ENCODE measurements at places on chromosomes 11 and 22.

DNA sequence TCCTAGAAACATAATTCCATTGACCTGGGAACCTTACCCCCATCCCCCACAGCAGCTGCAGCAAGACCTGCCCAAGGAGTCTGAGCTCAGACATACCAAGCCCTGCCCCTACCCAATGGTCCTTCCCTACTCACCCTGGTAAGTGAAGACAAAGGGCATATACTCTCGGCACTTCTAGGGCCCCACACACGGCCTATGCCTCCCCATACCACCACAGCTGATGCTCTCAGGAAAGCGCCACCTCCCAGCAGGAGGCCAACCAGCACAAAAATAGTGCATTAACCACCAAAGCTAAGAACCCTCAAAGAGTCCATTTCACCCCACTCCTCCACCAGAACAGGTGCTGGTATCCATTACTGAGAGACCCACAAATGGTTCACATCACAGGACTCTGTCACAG lies 74.4 kb upstream of the GUCY1A2 start:
- no peak for DNase-seq

DNA sequence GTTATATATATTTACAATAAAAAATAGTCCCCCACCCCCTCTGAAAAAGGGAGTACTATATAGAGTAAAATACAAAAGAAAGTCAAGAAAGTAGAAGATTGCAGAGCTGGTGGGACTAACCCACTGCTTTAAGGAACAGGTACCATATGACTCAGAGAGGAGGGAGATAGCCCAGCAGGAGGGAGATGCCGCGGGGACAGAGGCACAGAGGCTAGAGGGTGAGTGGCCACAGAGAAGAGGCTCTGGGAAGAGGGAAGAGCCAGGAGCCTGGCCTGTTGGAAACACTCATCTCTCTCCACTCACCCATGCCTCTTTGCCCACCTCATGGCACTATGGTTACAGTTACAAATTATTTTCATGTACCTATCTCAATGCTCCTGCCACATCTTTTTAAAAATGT lies 53.6 kb upstream of the LYVE1 start:
- DNase-seq, result no peak

DNA sequence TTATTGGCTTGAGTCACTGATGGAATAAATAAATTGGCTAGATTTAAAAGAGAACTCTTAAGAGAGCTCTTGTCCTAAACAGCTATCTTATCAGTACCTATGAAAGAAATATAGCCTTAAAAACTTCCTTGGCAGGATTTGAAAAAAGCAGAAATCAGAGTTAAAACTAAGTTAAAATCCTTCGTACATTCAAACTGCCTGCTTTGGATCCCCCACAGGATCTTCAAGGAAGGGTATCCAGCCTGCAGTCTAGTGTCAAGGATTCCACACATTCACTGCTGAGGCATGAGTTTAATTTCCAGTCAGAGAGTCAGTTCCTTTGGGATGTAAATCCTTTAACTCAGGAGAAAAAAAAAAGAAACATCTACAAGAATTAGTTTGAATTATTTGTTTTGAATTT lies 242.9 kb upstream of the UBASH3B start:
- no peak for DNase-seq

- no peak for DNase-seq
Measured at GRCh38 chr11:66646828-66647227, 8.3 kb downstream of the RBM4 start.

- no peak for DNase-seq
Measured at GRCh38 chr11:60469723-60470122, 14.1 kb downstream of the MS4A1 start.

GRCh38 chr22:29787371-29787980 lies 20.3 kb downstream of the UQCR10 start:
- no peak for DNase-seq

GRCh38 chr11:123158033-123159003 lies 36.7 kb downstream of the CLMP start:
- DNase-seq, result no peak

- DNase-seq, result no peak
Measured at GRCh38 chr11:64044730-64045393, 9.1 kb downstream of the FLRT1 start.

DNA sequence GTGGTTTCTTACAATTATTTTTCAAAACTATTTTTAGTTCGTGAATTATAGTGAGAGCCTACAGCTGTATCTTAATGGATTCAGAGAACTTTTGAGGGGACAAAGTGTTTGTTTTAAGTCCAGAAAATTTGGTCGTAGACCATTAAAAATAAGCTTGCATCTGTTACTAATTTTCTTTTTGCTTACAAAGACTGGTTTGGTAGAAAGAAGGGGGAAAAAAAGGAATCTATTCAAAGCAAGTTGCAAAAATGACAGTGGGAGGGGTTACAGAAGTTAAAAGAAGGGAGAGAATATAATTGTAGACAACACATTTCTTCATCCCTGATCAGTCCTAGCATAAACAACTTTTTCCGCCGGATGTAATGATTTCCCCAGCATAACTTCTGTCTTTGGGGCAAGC lies 72.1 kb downstream of the AMOTL1 start:
- DNase-seq, result no peak

GRCh38 chr11:116710001-116710674 lies 62.6 kb downstream of the BUD13 start:
- no peak for DNase-seq

DNA sequence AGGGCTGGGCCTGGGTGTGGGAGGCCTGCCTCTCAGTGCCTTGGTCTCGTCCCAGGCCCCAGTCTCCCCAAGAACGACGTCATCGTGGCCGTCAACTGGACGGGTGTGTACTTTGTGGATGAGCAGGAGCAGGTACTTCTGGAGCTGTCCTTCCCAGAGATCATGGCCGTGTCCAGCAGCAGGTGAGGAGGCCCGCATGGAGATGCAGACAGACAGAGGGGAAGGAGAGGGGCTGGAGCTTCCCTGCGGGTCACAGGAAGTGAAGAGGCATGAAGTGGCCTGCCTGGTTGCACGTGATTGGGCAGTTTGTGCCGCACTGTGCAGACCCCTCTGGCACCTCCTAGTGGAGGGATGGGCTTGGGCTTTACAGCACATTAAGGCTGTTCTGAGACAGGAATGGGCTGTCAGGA lies 70.4 kb downstream of the MYO7A start:
- DNase-seq, result peak; percentile 60

GRCh38 chr22:28820885-28821284 lies 20.5 kb upstream of the XBP1 start:
- DNase-seq, result no peak

DNA sequence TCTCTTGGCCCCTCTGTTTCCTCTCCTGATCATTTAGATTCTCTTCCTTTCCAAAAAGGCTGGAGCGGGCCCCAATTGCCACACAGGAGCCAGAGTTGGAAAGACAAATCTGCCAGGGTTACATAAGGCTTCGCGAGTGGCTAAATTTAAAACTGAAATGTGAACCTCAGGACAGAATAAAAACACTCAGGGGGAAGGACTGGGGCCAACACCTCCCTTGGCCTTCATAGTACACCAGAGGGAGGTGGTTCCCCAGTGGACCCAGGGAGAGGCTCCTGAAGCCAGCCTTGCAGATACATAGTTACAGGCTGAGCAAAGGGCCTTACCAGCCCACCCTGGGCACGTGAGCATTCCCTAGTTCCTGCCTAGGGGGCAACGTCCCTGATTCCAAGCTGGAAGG lies 150.1 kb downstream of the MN1 start:
- no peak for DNase-seq

GRCh38 chr11:65026810-65027209 lies 429 bp upstream of the SNX15 start:
- DNase-seq, result no peak

DNA sequence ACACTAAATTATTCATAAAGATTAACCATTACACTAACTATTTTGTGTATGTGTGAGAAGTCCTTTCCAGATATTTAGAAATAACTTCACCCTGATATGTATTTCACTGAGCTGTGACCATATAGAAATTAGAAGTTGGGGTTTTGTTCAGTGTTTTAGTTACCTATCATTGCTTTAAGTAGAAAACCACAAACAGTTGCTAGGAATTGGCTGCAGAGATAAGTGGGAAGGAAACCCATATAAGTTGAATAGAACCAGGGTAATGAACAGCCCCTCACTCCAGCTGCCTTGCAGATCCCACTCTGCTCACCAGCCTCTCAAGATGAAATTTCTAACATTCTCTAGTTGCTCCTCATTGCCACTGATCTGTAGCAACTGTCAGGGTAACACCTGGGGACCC lies 10.3 kb downstream of the SRSF8 start:
- DNase-seq, result no peak

DNA sequence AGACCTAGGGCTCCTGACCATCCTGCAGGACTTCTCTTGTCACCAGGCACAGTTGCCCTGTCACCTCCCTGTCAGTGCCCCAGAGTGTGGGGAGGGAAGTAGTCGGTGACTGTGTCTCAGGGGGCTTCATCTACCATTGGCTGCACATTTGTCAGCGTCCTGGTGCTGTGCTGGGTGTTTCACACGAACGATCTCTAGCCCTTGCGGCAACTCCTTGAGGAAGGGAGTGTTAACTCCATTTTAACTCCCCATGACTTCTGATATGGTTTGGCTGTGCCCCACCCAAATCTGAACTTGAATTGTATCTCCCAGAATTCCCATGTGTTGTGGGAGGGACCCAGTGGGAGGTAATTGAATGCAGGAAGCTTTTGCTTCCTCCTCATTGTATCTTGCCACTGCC lies 7.1 kb downstream of the TSKU start:
- DNase-seq, result no peak

GRCh38 chr11:114396916-114397315 lies 3.4 kb downstream of the C11orf71 start:
- DNase-seq, result no peak

GRCh38 chr22:21652547-21653545 lies 10.7 kb downstream of the SDF2L1 start:
- DNase-seq, result no peak

- DNase-seq, result peak; percentile 21
Measured at GRCh38 chr11:11291041-11292015, 61.7 kb downstream of the CSNK2A3 start.

GRCh38 chr11:108904480-108904879 lies 239.6 kb downstream of the DDX10 start:
- DNase-seq, result no peak

GRCh38 chr11:76823481-76824028 lies 37.2 kb upstream of the ACER3 start:
- DNase-seq, result no peak

DNA sequence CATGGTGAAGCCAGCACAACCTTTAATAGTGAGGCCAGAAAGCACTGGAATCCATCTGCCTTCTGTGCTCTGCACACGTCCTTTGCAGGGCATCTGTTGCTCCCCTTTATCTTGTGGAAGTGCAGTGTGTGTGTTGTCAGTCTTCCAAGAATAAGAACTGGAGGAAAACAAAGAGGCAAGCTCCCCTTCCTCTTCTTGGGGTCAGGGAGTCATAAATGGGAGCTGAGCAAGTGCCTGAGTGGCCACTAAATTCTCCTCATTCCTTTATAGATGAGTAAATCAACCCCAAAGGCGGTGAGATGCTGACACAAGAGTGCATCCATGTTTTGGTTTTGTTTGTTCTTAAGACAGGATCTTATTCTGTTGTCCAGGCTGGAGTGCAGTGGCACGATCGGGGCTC lies 38.3 kb downstream of the WT1 start:
- DNase-seq, result no peak

DNA sequence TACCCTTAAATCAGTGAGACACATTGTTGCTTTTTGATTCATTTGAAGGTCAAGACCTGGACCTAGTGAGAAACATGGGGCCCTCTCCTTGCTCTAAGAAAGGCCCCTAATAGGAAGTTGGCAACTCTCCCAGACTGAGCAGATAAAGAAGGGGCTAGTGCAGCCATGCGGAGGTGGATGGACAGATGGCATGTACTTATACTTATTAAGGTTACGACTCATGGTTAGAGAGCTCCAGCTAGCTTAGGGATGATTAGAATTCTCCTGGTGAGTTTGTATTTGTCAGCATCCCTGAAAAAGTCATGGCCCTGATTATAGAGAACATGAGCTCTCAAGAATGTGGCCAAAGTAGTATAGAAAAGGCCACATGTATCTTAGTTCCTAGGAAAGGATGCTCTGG lies 112.1 kb upstream of the BDNF start:
- no peak for DNase-seq

DNA sequence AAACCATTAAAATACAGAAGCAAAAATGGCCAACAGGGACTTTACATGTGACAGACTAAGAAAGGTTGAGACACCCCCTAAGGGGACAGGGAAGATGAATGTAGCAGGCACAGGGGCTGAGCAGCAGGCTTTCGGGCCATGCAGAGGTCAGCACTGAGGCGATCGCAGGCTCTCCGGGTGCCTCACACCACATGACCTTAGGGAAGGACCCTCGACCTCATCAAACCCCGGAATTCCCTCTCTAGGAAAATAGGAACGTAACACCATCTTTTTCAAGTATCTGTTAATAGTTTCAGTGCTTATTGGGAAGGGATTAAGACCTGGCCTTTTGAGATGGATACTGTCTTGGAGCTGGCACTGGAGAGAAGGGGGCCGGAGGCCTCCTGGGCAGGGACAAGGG lies 27.4 kb downstream of the OPCML start:
- no peak for DNase-seq

- no peak for DNase-seq
Measured at GRCh38 chr11:59765068-59765735, 10.0 kb downstream of the STX3 start.

GRCh38 chr11:79594834-79595233 lies 154.0 kb upstream of the TENM4 start:
- DNase-seq, result no peak

DNA sequence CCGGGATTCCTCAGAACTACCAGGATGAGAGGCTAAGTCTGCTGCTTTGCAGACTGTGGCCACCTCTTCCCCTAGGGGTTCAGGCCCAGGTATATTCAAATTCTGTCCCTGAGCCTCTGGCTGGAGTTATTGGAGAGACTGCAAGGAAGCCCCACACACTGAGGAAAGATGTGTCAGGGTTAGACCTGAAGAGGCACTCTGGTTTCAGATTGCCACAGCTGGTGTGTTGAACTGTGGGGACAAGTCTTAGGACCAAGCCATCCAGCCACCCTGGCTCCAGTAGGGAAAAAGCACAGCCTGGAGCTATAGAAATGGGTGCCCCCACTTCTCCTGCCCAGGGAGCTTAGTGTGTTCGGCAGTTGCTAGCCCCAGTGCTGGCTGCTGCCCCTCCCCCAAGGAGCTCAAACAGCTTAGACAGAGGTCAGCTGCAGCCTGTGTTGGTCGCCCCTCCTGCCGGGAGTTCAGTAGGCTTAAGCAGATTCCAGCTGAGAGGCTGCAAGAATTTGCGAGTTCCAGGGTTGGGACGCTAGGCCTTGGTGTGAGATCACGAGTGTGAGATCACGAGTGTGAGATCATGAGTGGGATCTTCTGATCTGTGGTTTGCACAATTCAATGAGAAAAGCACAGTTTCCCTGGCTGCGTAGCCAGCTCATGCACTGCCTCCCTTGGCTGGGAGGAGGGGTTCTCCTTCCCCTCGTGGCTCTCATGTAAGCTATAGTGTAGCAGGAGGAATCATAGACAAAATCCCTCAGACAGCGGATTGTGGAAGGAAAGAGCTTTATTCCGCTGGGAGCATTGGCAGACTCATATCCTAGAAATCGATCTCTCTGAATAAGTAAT lies 552.1 kb upstream of the CHORDC1 start:
- DNase-seq, result no peak

- no peak for DNase-seq
Measured at GRCh38 chr11:66226101-66226500, 42.3 kb upstream of the RAB1B start.

All from RPMI8226 (cell line).